ENCODE measurements at places on chromosomes 6 and 20.

- no peak for DNase-seq
Measured at GRCh38 chr6:24971067-24971466, 35.3 kb upstream of the RIPOR2 start.

GRCh38 chr6:40504274-40504673, 82.9 kb downstream of the LRFN2 start:
- DNase-seq = no peak

GRCh38 chr20:3933218-3933617, 44.0 kb downstream of the PANK2 start:
- no peak for DNase-seq

- no peak for DNase-seq
Measured at GRCh38 chr6:97405818-97406409, 122.9 kb upstream of the MMS22L start.

GRCh38 chr6:88763160-88763559, 200.3 kb downstream of the RNGTT start:
- no peak for DNase-seq

- DNase-seq = no peak
Measured at GRCh38 chr6:36997811-36998722, 7.4 kb upstream of the FGD2 start.

- no peak for DNase-seq
Measured at GRCh38 chr20:62595491-62595890, 46.8 kb upstream of the SLCO4A1 start.

- peak; percentile 43 for DNase-seq
Measured at GRCh38 chr6:149212892-149213801, 104.4 kb upstream of the TAB2 start.

GRCh38 chr6:112912416-112913101, 565.4 kb downstream of the RFPL4B start:
- DNase-seq = no peak

DNA sequence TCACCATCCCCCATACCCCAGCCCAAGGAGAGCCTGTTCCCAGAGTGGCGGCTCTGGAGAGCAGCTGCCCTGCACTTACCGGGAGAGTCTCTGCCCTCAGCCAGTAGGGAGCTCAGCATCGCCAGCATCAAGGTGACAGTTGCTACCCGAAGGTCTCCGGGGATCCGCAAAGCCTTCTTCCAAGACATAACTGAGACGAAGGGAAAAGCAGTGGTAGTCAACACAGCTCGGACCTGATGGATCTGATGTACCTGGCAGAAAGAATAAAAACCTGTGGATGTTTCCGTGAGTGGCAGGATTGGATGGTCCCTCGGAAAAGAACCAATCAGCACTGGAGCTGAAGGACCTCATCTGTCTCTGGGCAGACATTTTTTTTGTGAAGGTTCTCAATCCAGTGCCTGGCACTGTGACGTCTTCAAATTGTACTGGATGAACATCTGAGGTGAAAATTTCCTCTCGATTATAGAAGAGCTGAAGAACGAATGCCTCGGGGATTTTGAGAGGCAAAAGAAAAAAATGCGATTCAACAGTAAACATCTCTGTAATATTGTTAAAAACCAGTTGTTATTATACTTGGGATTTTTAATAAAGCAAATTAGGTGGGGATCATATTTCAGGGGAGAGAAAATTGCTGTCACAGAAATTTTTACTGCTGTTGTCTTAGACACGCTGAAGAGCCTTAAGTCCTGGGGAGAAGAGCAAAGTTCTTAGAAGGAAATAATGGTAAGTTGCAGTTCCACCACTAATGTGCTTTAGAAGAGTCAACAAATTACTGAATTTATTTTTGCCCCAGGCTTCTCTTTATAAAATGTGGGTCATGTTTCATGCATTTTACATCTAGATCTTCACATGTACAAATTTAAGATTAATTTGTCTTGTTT, at the start of gene HLA-DQB1:
TSS of gene HLA-DQB1 (minus strand) at position 238 of the 881 bp plus-strand sequence. CDS start at position 188, 50 bp downstream.
- DNase-seq = peak; percentile 72

DNA sequence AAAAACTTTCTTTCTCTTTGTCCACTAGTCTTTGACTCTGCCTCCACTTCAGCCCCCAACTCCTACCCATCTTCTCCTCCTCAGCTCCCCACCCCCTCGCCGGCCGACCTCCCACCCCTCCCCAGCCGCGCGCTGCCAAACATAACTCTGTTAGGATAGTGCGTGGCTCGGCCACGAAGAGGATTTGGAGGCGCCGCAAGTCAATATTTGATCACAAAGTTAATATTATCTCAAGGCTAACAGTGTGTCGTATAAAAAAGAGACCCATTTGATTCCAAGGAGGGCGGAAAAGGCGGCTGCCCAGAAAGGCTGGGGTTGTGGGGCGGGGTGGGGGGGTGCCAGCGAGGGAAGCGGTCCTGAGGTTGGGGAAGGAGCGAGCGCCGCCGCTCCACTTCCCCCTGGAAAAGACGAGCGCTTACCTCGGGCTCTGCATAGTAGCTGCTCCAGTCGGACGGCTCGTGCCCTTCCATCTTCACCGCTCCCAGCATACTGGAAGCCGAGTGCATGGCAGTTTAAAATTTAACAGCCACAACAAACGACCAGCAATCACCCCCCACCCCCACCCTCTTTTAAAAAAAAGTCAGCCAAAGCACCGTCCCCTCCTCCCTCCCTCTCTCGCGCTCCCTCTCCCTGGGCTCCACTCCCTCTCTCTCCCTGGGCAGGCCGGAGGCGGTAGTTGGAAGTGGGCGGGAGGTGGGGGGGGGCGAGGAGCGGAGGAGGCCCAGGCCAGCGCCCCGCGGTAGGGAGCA, 425 bp downstream of the FOXA2 start:
- no peak for DNase-seq
